ENCODE measurements at places on chromosomes 4 and X.

- H3K27ac ChIP-seq: no peak overlapping the region
- no peaks in the 10 kb centered on the region for H3K36me3 ChIP-seq
- H3K27me3 ChIP-seq: peaks cover 15% of the 10 kb centered on the region
- DNase-seq: peak; percentile 58
- no peak overlapping the region for H3K4me3 ChIP-seq
- peaks cover 6% of the 10 kb centered on the region for H3K4me1 ChIP-seq
Observed at GRCh38 chrX:34382416-34382815, 250.3 kb upstream of the FAM47A start.

GRCh38 chrX:40268188-40268520 is 170.4 kb upstream of the BCOR start:
- no peaks in the 10 kb centered on the region for H3K36me3 ChIP-seq
- peaks cover 11% of the 10 kb centered on the region for H3K27me3 ChIP-seq
- H3K27ac ChIP-seq: no peak overlapping the region
- no peak for DNase-seq
- no peak overlapping the region for H3K4me3 ChIP-seq
- H3K4me1 ChIP-seq: no peaks in the 10 kb centered on the region

DNA sequence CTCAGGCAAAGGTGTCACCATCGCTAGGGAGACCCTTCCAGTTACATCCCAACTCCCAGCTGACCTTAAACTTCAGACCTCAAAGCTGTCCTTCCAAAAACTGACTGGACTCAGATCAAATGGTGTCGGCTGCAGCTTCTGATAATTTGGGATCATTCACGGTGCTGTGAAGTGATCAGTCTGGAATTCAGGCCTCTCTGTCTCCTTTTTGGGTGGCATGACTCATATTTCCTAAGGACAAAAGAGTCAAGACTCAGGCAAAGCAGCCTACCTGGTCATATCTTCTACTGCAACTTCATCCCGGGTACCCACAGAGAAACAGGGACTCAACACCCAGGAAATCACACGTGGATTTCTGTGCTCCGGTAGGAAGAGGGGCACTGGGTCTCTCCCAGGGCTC is 87.6 kb downstream of the SORCS2 start:
- no peaks in the 10 kb centered on the region for H3K36me3 ChIP-seq
- peaks cover 20% of the 10 kb centered on the region for H3K27me3 ChIP-seq
- no peak overlapping the region for H3K4me3 ChIP-seq

- no peaks in the 10 kb centered on the region for H3K27me3 ChIP-seq
- H3K4me3 ChIP-seq: peak overlapping the region; percentile 9
- no peak for DNase-seq
- peak overlapping the region; percentile 95 for H3K27ac ChIP-seq
- H3K4me1 ChIP-seq: peaks cover 15% of the 10 kb centered on the region
- peaks cover 12% of the 10 kb centered on the region for H3K36me3 ChIP-seq
Observed at GRCh38 chrX:48532161-48532560, 7.4 kb upstream of the TBC1D25 start.

DNA sequence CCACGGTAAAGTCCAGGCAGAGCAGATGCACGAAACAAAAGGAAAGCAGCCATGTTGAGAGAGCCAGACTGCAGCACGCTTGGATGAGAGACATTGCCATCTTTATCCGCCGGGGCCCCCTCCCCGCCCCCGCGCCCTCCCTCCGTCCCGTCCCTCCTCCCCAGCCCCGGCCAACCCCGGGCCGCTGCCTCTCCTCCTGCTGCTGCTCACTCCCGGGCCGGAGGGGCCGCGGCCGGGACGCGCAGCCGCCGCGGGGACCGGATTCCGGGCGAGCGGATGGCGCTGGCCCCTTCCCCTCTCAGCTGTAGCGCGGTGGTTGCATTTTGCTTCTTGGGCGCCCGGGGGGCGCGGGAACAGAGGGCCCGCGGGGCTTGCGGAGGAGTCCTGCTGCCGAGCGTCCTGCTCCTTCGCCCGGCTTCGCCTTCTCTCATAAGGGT is 542 bp downstream of the RNF150 start:
- H3K4me3 ChIP-seq: peak overlapping the region; percentile 96
- H3K27me3 ChIP-seq: peaks cover 34% of the 10 kb centered on the region
- H3K36me3 ChIP-seq: no peaks in the 10 kb centered on the region
- peaks cover 5% of the 10 kb centered on the region for H3K4me1 ChIP-seq
- no peak for DNase-seq

DNA sequence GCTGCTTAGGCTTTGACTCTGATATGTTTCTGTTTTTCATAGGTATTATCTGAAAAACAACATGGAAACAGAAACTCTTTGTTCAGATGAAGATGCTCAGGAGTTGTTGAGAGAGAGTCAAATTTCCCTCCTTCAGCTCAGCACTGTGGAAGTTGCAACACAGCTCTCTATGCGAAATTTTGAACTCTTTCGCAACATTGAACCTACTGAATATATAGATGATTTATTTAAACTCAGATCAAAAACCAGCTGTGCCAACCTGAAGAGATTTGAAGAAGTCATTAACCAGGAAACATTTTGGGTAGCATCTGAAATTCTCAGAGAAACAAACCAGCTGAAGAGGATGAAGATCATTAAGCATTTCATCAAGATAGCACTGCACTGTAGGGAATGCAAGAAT is 238.6 kb downstream of the RAPGEF2 start:
- no peaks in the 10 kb centered on the region for H3K27me3 ChIP-seq
- H3K27ac ChIP-seq: no peak overlapping the region
- H3K4me3 ChIP-seq: no peak overlapping the region
- peaks cover 73% of the 10 kb centered on the region for H3K36me3 ChIP-seq
- H3K4me1 ChIP-seq: peaks cover 6% of the 10 kb centered on the region

DNA sequence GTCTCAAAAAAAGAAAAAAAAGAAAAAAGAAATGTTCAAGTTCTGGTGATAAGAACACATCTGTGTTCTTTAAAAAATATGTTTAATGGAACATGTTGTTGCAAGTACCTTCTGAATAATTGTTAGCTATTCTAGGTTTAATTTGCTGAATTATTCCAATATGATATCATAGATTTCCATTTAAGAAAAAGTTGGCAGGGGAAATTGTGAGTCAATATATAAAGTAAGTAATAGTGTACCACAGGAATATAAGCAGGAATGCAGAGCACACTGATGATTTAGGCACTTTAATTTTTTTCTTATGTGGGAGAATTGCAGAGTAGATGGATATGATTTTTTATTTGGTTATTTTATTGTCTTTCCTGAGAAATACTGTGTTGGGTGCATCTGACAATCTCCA is 190.7 kb downstream of the RPA4 start:
- no peaks in the 10 kb centered on the region for H3K4me1 ChIP-seq
- no peak overlapping the region for H3K27ac ChIP-seq
- H3K27me3 ChIP-seq: peaks cover 46% of the 10 kb centered on the region
- no peak for DNase-seq

GRCh38 chr4:57073559-57073958 is 36.6 kb downstream of the IGFBP7 start:
- peak overlapping the region; percentile 95 for H3K27ac ChIP-seq
- H3K36me3 ChIP-seq: no peaks in the 10 kb centered on the region
- no peaks in the 10 kb centered on the region for H3K27me3 ChIP-seq
- peaks cover 41% of the 10 kb centered on the region for H3K4me1 ChIP-seq
- H3K4me3 ChIP-seq: no peak overlapping the region

GRCh38 chr4:133102043-133102442 is 47.1 kb upstream of the PCDH10 start:
- DNase-seq: no peak
- no peak overlapping the region for H3K4me3 ChIP-seq
- no peak overlapping the region for H3K27ac ChIP-seq
- H3K4me1 ChIP-seq: no peaks in the 10 kb centered on the region
- no peaks in the 10 kb centered on the region for H3K36me3 ChIP-seq

- no peaks in the 10 kb centered on the region for H3K4me1 ChIP-seq
- H3K4me3 ChIP-seq: no peak overlapping the region
- H3K27ac ChIP-seq: no peak overlapping the region
Observed at GRCh38 chr4:18441203-18441590, 419.6 kb upstream of the LCORL start.

- H3K27ac ChIP-seq: no peak overlapping the region
- no peak for DNase-seq
- H3K27me3 ChIP-seq: peaks cover 40% of the 10 kb centered on the region
Observed at GRCh38 chrX:68403038-68403437, 30.3 kb downstream of the OPHN1 start.

DNA sequence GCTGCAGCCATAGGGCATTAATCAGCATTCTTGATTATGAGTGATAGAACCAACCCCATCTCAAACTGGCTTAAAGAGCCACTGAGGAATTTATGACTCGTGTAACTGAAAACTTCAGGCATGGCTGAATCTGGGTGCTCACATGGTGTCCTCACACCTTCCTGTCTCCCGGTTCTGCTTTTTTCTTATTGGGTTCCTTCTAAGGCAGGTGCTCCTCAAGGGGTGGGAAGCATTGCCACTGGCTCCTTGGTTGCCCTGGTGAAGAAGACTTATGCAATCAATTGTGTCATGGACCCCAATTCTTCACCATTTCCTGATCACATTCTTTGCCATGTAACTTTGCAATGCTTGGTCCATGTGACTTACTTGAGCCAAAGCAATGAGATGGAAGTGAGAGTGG is 4.3 kb upstream of the ZCCHC4 start:
- peaks cover 6% of the 10 kb centered on the region for H3K36me3 ChIP-seq
- H3K4me1 ChIP-seq: no peaks in the 10 kb centered on the region
- H3K4me3 ChIP-seq: no peak overlapping the region
- H3K27ac ChIP-seq: no peak overlapping the region
- DNase-seq: no peak

DNA sequence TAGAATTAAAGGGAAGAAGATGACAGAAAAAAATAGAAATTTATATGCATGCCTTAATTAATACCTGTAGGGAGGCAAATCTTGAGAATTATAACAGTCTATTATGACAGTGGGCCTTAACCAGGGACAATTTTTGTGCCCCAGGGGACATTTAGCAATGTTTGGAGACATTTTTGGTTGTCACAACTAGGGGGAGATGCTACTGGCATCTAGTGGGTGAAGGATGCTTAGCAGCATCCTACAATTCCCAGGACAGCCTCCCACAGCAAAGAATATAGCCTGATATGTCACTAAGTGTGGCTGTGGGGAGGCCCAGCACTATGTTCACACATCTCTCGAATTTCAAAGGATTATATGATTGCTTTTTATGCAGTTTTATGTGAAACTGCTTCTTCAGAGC is 10.5 kb downstream of the GPR82 start:
- H3K4me3 ChIP-seq: no peak overlapping the region
- DNase-seq: peak; percentile 16
- H3K36me3 ChIP-seq: no peaks in the 10 kb centered on the region
- H3K27me3 ChIP-seq: peaks cover 41% of the 10 kb centered on the region
- no peak overlapping the region for H3K27ac ChIP-seq

DNA sequence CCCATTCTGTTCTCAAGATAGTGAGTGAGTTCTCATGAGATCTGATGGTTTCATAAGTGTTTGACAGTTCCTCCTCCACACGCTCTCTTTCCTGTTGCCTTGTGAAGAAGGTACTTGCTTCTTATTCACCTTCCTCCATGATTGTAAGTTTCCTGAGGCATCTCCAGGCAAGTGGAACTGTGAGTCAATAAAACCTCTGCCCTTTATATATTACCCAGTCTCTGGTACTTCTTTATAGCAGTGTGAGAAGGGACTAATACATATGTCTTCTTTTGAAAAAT is 58.4 kb downstream of the CFAP299 start:
- H3K36me3 ChIP-seq: no peaks in the 10 kb centered on the region
- no peak for DNase-seq
- no peak overlapping the region for H3K4me3 ChIP-seq

DNA sequence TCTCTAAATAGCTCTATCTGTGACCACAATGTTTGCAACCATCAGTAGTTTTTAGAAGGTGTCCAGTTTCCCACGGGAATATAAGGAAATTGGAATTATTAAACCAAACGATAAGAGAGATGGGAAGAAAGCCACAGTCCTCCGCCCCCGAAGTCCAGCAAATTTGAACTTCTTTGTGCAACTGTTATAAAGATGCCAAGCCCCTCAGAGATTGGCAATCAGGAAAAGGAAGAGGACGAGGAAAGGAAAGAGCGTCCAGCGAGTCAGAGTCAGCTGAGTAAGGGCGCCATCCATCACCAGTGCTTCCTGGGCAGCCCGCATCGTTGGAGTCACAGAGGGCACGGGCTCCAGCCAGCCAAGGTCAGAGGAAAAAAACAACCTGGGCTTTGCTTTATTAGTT is 35.7 kb downstream of the LDB2 start:
- H3K4me3 ChIP-seq: no peak overlapping the region
- H3K27me3 ChIP-seq: peaks cover 35% of the 10 kb centered on the region
- no peak for DNase-seq
- H3K4me1 ChIP-seq: no peaks in the 10 kb centered on the region

DNA sequence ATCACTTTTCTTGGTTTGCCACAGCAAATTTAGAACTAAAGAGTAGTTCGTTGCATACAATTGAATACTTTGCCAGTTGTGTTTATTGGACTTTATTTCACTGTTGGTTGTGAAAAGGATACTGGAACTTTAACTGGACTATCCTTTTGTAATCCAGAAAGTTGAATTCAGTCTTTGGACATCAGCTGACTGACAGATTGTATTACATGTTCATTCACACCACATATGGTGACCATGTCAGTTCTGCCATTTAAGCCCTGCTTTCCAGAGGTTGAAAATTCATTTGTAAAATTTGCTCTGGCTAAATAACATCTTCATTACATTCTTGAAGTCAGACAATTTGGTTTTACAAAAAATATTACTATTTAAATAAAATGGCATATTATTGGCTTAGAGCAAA is 251.7 kb downstream of the CAMK2D start:
- H3K27ac ChIP-seq: no peak overlapping the region
- H3K4me3 ChIP-seq: no peak overlapping the region
- no peak for DNase-seq
- H3K27me3 ChIP-seq: no peaks in the 10 kb centered on the region
- peaks cover 45% of the 10 kb centered on the region for H3K36me3 ChIP-seq
- no peaks in the 10 kb centered on the region for H3K4me1 ChIP-seq

DNA sequence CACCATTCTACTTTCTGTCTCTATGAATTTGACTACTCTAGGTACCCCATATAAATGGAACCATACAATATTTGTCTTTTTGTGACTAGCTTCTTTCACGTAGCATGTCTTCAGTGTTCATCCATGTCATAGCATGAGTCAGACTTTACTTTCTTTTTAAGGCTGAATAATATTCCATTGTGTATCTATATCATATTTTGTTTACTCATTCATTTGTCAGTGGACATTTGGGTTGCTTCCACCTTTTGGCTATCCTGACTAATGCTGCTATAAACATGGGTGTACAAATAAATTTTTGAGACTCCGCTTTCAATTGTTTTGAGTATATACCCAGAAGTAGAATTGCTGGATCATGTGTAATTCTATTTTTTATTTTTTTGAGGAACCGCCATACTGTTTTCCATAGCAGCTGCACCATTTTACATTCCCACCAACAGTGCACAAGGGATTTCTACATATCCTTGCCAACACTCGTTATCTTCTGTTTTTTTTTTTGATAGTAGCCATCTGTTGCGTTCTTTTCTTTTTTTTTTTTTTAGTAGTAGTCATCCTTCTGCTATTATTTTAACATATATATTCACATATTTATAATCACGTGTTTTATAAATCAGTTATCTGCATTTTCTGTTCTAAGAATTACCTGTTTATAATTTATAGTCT is 158.0 kb upstream of the MED14 start:
- no peak overlapping the region for H3K4me3 ChIP-seq
- no peaks in the 10 kb centered on the region for H3K4me1 ChIP-seq
- no peak overlapping the region for H3K27ac ChIP-seq
- no peak for DNase-seq
- H3K36me3 ChIP-seq: no peaks in the 10 kb centered on the region

Data from MCF 10A (cell line).